ENCODE measurements at places on chromosomes 7 and 10.

- no peak for DNase-seq
Measured at GRCh38 chr10:102413806-102414561, 4.6 kb downstream of the PSD start.

DNA sequence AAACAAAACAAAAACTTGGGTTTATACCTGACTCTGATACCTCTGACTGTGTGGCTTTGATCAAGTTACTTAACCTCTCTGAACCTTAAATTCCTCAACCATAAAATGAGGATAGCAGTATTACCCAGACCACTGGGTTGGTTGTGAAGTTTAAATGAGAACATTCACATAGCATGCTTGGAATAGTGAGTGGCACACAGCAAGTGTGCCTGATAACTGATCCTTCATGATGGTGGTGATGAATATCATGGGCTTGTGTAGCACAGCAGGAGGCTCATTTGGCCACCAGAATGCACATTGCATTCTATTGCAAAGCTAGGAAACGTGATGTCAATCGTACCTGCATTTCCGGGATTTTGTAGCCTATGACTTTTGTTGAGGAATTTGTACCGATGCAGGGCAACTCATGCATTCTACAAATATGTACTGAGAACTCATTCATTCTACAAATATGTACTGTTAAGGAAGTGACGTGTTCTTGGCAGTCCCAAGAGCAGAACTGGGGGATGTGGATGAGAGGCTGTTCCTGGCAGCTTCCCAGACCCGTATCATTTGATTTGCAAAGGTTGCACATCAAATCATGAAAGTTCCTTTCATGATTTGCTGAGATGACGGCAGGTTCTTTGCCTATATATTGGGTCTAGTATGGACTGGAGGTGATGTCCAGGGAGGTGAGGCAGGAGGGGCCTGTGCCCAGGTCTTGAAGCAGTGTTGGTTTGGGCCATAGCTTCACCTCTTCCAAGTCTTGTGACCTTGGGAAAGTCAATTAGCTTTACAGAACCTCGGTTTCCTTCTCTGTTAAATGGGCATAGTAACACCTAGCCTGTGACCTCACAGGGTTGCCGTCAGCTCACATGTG, 94.6 kb upstream of the SMNDC1 start:
- DNase-seq = no peak

DNA sequence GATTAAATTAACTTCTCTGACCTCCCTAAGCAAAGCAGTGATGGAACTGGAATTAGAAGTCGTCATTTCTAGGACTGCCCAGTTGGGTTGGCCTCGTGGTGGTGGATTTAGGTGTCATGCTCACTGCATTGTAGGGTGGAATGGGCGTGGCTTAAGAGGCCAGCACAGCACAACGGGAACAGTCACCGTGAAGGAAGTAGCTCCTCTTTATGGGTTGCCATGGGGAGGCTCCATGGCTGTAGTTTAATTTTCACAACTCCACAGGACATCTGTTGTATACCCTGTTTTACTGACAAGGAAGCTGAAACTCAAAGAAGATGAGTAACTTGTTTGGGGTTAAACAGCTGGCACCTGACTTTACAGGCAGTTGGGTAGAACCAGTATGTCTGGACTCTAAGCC, 208.3 kb downstream of the CELF2 start:
- DNase-seq = peak; percentile 80

- no peak for DNase-seq
Measured at GRCh38 chr7:128148676-128149075, 92.4 kb upstream of the LEP start.

- no peak for DNase-seq
Measured at GRCh38 chr7:18020138-18020715, 7.4 kb downstream of the PRPS1L1 start.

DNA sequence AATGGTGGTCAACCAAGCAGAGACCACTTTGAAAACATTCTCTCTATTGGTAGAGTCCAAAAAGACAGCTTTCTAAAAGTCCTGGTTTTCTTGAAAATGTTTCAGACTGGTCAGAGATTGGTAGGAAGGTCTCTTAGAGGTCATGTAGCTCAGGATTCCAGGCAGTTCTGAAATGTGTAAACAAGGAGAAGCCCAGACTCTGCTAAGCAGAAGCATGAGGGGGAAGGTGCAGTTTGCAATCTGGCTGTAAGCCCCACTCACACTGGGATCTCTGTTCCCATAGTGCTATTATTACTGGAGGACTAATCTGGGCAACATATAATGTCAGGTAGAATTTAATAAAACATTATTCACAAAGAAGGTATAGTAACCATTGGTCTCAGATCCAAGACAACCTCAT, 101.1 kb downstream of the MAGI2 start:
- no peak for DNase-seq

DNA sequence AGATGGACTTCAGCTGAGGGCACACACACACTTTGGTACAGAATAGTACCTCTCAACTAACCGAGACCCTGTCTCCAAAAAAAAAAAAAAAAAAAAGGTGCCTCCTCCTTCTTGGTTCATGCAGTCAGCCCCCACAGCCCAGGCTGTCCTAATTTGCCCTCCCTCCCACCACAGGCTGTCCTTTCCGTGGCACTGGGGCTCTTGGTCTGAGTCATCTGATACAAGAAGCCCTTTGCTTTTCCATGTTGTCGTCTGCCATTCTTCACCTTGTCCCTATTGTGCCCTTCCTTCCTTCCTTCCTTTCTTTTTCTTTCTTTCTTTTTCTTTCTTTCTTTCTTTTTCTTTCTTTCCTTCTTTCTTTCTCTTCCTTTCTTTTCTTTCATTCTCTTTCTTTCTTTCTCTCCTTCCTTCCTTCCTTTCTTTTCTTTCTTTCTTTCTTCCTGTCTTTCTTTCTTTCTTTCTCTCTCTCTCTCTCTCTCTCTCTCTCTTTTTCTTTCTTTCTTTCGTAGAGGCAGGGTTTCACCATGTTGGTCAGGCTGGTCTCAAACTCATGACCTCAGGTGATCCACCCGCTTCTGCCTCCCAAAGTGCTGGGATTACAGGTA, 96.0 kb upstream of the IKZF1 start:
- DNase-seq = peak; percentile 61
